ENCODE measurements at places on chromosomes 4 and X.
A peak's percentile ranks its signal among the peaks of the same experiment; 100 is the strongest.

- DNase-seq, result no peak
These were observed 133.3 kb upstream of the ZIC3 start for GRCh38 chrX:137432609-137433008.

GRCh38 chrX:119583431-119584059 is 9.2 kb downstream of the UBE2A start:
- DNase-seq, result no peak

DNA sequence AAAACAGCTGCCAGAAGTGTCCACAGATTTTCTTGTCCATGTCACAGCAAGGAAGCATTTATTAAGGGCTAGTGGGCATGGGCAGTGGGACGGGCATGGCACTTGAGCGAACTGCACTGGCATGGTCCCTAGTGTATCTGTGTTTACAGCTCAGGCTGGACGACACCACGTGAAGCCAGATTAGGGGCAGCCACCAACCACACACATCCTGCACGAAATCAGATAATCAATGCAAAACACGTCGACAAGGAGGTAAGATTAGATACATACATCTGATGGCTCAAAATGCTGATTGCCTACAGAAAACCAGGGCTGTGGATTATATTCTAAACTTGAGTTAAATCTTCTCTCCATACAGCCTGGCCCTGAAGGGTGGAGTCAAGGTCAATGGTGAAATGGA is 103.8 kb upstream of the ATP6AP2 start:
- no peak for DNase-seq

DNA sequence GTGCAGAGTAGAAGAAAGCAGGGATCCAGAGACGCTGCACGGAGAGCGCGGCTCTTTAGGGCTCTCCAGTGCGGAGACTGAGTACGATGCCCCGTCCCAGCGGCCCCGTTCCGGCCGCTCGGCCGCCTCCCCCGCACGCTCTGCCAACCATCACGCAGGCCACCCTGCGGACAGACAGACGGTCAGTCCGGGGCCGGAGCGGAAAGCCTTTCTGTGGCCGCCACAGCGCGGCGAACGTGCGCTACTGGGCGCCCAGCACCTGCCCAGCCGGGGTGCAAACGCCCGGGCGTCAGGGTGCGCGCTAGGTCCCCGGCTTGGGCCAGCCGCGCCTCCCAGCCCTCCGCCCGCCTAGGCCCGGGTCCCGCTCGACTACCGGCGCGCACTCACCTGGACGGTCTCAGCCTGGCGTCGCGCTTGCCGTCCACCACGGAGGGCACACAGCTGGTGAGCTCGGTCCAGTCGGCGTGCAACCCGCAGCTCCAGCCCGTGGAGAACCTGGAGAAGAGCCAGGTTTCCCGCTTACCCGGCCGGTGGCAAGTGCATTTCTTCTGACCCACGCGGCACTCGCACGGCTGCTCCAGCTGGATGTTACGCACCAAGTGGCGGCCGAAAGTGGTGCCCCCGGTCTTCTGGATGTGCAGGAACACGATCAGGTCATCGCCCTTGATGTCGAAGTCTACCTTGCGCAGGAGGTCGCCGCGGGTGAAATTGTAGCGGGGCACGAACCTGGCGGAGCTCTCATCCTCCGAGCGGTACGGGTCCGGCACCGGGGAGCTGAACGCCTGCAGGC is 1.8 kb downstream of the HS6ST2 start:
- no peak for DNase-seq

GRCh38 chrX:9131066-9131465 is 97.1 kb upstream of the FAM9B start:
- no peak for DNase-seq

DNA sequence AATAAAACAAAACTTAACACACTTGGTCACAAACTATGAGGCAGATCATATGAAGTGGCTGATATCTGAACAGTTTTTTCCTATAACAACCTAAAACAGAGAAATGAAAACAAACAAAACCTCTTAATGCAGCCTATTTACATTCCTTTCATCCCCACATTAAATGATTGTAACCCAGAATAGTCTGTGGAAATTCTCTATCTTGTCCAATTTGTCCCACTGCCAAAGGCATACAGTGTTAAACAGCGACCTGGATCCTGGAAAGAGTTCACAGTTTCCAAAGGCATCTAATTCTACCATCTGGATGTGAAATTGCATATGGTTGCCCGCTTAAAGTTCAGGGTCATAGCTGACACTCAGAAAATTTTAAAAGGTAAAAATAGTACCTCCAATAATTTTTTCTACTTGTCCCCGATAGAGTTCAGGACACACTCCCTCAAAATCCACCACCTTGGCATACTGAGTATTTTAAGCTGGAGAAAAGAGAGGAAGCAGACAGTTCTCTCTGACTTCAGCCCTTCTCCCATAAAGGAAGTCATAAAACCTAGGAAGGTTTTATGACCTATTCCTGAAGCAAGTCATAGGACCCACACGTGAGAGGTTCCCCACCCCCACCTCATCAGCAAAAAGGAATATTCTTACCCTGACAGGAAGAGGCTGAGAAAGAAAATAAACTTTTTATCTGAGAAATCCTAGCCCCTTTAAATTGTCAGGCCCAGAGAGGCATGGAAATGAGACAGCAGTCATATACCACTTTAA is 270.2 kb downstream of the PAPSS1 start:
- DNase-seq, result no peak

DNA sequence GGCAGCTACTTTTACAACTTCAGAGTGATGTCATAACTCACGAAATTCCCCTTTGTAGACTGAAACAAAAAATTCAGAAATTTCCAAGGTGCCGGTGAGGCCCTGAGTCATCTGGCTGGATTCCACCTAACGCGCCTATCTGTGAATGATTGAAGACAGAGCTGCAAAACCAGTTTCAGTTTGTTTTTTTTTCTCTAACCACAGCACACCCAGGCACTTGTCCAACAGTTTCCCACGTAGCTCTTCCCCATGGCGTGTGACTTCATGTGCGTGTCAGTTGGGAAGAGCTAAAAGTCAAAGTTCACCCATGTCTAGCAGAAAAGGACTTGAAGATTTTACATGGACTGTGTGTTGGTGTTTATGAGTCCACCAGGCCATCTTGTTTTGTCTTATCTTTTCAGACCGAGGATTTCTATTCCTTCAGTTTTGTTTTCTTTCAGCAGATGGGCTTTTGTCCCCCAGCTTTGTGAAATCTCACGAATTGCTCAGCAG is 16.4 kb downstream of the TCEANC start:
- peak; percentile 95 for DNase-seq

DNA sequence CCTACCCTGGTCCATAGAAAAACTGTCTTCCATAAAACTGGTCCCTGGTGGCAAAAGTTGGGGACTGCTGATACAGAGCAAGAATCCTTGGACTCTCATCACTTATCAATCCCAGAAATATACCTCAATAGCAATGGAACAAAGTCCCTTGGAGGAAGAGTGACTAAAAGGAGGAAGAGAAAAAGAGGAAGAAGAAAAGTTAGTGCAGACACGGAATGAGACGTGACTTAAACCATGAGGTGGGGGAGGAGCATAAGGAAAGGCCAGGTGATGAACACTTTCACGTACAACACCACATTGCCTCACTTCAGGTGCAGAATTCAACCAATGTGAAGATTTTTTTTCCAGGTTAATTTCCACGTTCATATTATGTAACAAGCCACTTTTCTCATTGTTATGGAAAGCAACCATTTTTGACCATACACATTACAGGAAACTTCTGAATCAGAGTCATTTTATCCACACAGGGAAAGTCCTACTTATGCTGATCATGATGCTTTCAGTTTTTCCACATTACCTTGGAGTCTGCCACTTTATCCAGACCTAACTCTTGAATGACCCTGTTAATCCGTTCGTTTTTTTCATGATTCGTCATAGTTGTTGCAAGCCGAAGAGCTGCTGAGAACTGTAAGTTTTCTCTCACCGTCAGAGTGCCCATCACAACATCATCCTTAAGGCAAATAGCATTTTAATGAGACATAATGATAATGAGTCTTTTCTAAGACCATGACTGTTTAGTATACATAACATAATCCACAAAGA is 27.7 kb downstream of the ABCG2 start:
- DNase-seq, result no peak

- DNase-seq, result no peak
These were observed 516.6 kb downstream of the PCDH18 start for GRCh38 chr4:137015426-137016409.

- DNase-seq, result no peak
These were observed 32.7 kb downstream of the F9 start for GRCh38 chrX:139563251-139563650.

- peak; percentile 52 for DNase-seq
These were observed 3.7 kb downstream of the LIMCH1 start for GRCh38 chr4:41541687-41542094.

DNA sequence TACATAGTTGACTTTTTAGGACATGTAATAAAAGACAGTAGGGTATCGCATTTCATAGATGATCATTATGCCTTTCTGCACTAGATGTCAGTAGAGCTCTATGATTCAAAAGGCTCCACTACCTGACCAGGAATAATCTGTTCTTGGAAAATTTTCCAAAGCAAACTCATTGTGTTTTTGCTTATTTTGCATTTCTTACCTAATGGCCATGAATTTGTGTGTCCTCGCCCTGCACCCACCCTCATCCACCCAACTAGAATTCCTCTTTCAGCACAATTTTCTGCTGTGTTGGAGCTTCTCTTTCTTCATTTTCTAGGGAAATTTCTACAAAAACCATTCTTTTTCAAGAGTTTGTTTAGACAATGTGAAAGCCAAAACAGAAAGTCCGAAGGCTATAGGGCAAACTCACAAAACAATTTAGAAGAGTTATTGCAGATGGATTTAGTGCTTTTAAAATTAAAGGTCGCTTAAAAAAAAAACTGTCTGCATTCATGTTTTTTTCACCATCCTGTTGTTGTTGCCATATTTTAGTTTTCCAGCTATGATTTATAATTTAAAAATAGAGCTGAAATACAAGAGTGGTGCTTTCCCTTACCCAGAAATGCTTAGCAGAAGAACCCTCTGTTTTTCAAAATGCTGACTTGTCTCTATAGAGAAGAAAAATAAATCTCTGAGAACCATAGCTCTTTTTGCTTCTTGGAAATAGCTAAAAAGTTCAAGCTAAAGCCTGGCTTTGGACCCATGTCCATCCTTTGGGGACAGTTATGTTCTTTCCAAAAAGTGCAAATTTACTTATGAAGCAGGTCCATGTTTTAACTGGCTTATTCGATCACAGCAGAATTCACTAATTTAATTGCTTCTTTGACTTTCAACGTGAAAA is 183.7 kb downstream of the SPATA18 start:
- DNase-seq, result peak; percentile 56

DNA sequence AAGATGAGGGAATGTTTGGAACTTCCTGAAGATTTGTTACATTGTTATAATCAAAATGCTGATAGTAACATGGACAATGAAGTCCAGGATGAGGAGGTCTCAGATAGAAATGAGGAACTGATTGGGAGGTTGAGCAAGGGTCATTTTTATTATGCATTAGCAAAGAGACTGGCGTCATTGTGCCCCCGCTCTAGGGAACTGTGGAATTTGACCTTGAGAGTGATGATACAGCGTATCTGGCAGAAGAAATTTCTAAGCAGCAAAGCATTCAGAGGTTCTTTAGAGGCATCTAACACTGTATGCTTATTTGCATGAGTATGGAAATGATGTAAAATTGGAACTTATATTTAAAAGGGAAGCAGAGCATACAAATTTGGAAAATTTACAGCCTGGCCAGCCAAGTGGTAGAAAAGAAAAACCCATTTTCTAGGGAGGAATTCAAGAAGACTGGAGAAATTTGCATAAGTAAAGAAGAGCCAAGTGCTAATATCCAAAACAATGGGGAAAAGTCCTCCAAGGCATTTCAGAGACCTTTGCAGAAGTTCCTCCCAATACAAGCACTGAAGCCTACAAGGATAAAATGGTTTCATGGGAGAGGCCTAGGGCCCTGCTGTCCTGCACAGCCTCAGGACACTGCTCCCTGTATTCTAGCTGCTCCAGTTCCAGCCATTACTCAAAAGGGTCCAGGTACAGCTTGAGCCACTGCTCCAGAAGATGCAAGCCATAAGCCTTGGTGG is 483.0 kb upstream of the NDST4 start:
- DNase-seq, result no peak

DNA sequence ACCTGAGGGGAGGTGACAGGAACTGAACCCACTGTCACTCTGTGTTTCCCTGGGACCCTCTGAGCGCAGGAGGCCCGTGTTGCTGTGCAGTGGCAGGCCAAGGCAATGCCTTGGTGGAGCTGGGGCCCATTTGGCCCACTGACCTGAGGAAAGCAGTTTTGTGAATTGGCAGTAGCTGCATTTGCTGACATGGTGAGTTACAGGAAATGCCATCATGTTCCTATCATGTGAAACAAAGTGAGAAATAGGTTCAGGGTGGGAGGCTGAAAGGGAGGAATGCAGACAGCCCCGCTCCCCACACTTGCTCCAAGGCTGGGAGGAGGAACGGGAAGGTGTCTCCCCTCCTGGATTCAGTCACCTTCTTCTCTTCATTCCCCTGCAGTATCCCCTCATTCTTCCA is 146.1 kb downstream of the PTTG2 start:
- DNase-seq, result peak; percentile 86

DNA sequence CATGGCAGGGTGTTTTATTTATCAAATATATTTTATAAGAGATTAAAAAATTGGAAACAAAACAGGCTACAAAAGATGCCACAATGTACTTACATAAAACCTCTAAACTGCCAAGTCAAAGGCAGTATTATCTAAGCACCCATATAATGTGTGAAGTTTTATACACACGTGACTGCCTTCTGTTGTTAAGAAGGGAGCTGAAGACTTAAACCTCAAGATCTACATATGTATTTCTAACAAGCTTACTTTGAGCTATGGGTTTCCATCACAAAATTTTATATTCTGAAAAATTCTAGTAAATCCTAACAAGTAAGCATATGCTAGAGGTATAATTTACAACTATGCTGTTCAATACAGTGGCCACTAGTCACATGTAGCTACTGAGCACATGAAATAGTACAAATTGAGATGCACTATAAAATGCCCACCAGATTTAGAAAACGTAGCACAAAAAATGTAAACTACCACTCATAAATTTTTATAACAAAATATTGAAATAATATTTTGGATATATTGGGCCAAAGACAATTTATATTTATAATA is 9.8 kb downstream of the ATP8A1 start:
- DNase-seq, result no peak

DNA sequence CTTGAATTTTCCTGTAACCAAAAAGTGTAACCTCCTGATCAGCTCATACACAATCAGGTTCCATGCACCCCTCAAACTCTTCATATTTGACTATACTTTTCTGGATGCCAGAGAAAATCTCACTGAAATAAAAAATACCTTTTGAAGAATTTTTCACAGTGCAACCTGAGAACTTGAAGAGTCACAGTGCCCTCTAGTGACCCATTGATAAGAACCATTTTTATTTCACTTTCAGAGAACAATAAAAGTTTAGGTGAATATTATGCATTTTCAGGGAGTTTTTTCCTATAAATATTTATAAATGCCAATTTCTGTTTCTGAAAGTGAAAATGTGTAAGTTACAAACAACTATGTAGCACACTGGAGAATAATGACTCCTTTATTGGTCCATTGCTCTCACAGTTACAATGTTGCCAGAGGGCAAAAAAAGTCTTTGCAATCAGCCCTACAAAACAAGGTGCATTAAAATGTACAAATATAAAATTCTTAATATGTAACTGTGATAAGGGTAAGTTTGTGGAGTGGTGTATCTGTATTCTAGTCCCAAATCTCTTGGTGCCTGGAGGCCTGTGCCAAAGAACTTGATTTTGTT is 153.6 kb upstream of the INTU start:
- DNase-seq, result peak; percentile 61

GRCh38 chrX:15683193-15683592 is 18.6 kb upstream of the CLTRN start:
- DNase-seq, result no peak
